ENCODE measurements at places on chromosomes 5 and 9. TPM values are rescaled to one million over a fixed set of nuclear protein-coding genes. Genes with fewer than 3 reads are reported as not detected.

The EGFLAM gene
- 8.9 TPM for total RNA-seq

The GBGT1 gene
- total RNA-seq, result 3.8 TPM

The ANGPTL2 gene
- total RNA-seq, result 56.7 TPM

The MAMDC2 gene
- total RNA-seq, result 2.6 TPM

The ANXA2R gene
- 1.5 TPM for total RNA-seq

The PTGES2 gene
- total RNA-seq, result 76.8 TPM

The PHF24 gene
- total RNA-seq, result 0.13 TPM

The FAM221B gene
- total RNA-seq, result not detected

The DMXL1 gene
- 47.8 TPM for total RNA-seq

Measured in aortic smooth muscle cell (primary cell).